ENCODE measurements at places on chromosomes 7 and 10. TPM values are rescaled to one million over a fixed set of nuclear protein-coding genes. Genes with fewer than 3 reads are reported as not detected.

SERPINE1 gene
- total RNA-seq = 0.11 TPM

FRMD4A gene
- 66.9 TPM for total RNA-seq

PALD1 gene
- 1.4 TPM for total RNA-seq

NACAD gene
- 11.7 TPM for total RNA-seq

SLC18A3 gene
- total RNA-seq = 0.20 TPM

GRID1 gene
- total RNA-seq = 0.42 TPM

DUSP5 gene
- total RNA-seq = 92.9 TPM

LBX1 gene
- total RNA-seq = not detected

SLC25A28 gene
- 32.0 TPM for total RNA-seq

GRCh38 chr10:90966146-90966545 is 45.3 kb upstream of the ANKRD1 start:
- DNase-seq = no peak

- DNase-seq = no peak
Observed at GRCh38 chr7:35854311-35854710, 53.5 kb downstream of the SEPTIN7 start.

GRCh38 chr10:108673741-108674140 is 1249.6 kb downstream of the XPNPEP1 start:
- no peak for DNase-seq

DNA sequence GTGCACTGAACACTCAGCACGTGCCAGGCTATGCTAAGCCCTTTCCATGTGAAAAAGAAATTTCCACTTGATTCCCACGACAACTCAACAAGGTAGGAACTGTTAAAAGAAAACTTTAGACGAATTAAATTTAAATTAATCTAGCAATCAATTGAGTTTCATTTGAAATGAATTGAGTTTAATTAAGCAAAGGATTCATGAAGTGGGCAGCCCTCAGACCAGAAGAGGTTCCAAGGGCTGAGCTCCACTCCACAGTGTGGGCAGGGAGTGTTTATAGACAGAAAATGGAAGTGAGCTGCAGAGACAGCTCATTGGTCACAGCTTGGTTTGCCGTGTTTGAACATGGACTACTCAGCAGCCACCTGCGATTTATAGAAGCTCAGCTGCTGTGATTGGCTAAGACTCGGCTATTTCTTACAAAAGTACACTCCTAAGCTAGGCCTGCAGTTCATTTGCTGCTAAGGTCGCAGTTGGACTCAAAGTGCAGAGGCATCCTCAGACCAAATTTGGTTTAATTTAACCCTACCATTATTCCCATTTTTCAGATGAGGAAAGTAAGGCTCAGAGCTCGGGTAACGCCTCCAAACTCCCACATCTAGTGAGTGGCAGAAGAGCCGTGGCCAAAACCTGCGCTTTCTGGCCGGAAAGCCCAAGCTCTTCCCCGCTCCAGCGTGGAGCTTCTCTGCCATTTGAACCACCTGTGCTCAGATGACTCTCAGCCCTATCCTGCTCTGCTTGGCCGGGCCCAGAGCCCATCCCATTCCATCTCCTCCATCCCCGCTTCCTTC is 24.9 kb downstream of the CALML3 start:
- DNase-seq = no peak

GRCh38 chr7:37031571-37032257 is 307.4 kb upstream of the AOAH start:
- no peak for DNase-seq

DNA sequence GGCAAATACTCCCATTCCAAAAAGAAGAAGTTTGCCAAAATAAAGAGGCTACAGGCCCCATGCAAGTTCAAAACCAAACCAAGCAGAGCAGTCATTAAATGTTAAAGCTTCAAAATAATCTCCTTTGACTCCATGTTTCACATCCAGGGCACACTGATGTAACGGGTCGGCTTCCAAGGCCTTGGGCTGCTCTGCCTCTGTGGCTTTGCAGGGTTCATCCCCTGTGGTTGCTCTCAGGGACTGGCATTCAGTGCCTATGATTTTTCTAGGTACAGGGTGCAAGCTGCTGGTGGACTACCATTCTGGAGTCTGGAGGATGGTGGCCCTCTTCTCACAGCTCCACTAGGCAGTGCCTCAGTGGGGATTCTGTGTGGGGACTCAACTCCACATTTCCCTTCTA is 971.6 kb upstream of the MBL2 start:
- DNase-seq = no peak

DNA sequence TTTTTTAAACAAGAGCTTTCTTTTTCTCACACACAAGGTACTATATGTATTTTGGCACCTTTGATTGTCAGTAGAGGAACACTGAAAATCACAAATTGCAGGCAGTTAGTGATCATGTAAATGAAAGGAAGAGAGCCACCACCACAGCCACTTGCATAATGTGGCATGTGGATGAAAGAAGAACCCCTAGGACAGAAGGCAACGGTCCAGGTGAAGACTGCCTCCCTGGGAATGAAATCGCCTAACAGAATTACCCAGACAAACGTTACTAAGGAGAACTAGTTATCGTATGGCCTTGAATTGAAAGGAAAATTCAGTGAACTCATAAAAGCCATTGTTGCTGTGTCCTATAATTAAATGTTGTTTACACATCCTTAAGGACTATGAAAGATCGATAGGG is 41.2 kb upstream of the PTPRZ1 start:
- no peak for DNase-seq

DNA sequence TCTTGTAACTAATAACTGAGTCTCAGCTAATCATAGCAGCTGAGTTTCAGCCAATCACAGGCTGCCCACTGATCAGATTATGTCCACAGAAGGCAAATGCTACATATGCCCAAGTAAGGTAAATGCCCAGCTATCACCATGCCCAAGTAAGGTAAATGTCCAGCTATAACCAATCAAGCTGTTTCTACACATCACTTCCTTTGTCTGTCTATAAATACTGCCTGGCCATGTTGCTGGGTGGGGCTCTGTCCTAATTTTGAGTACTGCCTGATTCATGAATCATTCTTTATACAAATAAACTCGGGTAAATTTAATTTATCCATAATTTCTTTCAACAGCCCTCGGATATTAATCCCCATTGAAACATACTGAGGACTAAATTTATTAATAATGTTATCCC is 312.4 kb downstream of the CACNA2D1 start:
- DNase-seq = no peak

GRCh38 chr10:14026325-14026724 is 304.4 kb downstream of the FRMD4A start:
- DNase-seq = no peak

GRCh38 chr7:85103357-85103756 is 83.5 kb downstream of the SEMA3D start:
- no peak for DNase-seq

DNA sequence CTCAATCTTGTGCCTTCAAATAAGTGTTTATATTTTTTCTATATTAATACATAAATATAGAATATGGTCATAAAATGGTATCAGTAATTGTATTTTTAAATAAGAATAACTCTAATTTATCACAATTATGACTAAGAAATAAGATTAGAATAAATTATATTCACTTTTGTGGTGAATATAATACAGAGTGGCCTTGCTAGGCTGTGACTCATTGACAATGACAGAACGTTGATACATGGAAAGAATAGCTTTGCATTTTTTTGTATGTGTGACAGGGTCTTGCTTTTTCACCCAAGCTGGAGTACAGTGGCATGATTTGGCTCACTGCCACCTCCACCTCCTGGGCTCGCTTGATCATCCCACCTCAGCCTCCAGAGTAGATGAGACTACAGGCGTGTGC is 47.8 kb upstream of the PCLO start:
- DNase-seq = no peak

- DNase-seq = no peak
Observed at GRCh38 chr10:79349072-79349491, 1.8 kb downstream of the PPIF start.

All from progenitor cell of endocrine pancreas (in vitro differentiated cells).